Upper lobe of left lung (tissue), 6 donors: ENCODE measurements at places on chromosomes 1 and 21.

DNA sequence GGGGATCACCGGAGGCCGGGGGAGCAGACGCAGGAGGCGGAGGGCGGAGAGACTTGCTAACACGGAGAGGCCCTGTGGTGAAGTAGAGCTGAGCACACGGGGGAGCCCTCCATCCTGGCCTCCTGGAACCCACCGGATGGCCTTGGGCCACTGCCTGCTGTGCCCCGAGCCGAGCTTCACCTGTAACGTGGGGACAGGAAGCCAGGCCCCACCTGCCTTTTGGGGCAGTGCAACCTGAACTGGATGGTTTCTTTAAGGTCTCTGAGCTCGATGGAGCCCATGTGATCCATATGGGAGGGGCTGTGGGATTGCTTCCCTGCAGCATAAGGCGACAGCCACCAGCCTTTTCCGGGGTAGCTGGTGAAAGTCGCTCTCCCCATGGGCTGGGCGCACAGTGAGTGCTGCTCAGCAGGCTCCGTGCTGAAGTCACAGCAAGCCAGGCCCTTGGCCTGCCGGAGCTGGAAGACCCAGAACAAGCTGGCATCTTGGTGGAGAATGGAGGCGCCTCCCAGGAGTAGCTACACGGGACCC, 35.8 kb downstream of the TFF3 start:
- no peak for DNase-seq

DNA sequence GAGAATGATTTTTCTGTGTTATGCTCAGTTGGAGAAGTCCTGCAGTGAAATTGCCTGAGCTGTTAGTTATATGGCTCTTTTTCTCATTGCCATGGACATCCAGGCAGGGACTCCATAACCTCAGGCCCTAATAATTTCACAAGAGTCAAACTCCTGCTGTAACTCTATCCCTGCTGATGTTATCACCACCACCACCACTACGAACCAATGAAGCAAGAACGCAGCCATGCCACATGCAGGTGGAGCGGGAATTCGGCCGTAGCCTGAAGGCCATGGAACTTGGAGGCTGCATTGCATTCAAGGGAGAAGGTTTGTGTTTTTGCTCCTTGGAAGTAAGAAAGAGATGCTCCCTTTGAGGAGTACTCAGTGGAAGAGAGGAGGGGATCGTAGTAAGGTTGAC, 16.8 kb upstream of the DLGAP3 start:
- DNase-seq: no peak

DNA sequence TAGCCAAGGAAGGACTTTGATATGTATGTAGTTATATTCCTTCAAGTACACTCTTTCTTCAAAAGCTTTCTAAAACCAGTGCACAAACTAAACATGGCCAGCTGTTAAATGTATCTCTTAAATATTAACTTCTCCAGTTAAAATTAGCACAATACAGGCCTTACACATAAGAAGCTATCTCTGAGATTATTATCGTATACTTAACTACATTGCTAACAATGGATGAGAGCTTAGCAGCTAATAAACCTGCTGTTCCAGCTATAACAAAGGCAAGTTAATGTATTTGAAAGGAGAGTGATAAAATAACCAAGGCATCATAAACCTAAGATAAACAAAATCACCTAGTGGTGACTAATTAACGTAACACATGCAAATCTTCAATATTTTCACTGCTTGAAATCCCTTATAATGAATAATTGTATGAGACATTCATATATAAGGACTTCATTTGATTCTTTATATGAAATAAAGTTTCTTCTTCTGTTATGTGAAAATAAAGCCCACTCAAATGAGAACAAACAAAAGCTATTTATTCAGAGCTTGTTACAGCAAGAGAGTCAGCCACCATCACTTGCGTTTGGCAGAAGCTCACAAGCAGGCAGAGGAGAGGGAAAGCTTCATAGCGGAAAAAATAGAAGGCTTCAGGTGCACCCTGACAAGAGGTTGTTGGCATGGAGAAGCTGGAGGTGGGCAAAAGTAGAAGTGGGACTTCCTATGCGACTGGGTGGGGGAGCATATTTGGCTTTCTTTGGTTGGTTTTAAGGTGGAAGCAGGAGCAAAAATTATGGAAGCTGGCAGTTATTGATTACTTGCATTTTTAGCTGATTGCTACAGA, 274.1 kb upstream of the CHRM3 start:
- no peak for DNase-seq

GRCh38 chr1:217910203-217910602, 279.1 kb downstream of the SPATA17 start:
- DNase-seq: no peak

- no peak for DNase-seq
Observed at GRCh38 chr1:174995121-174995520, 4.6 kb upstream of the CACYBP start.

DNA sequence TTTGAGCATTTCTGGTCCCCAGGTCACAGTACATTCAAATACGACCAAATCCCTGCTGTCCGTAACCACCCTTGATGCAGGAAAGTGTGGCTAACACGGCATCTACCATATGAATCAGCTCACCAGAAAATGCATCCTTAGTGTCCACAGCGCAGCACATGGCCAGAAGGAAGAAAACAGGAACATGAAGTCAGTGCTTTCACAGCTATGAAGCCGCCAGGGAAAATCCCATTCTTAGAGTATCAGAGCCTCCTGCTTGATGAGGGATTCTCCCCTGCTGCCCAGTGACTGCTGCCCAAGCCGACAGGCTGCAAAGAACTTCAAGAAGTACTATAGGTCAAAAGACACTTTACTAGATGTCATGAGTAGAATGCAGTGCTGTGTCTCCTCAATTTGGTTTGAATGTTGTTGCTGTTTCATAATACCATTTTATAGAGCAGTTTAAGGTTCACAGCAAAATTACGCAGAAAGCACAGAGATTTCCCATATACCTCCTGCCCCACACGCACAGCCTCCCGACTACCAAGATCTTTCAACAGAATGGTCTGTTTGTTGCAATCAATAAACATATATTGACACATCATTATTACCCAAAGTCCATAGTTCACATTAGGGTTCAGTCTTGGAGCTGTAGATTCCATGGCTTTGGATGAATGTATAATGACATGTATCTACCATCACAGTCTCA, 14.5 kb downstream of the TIAM1 start:
- DNase-seq: no peak

- no peak for DNase-seq
Observed at GRCh38 chr1:9823693-9823942, 147 bp downstream of the CLSTN1 start.

DNA sequence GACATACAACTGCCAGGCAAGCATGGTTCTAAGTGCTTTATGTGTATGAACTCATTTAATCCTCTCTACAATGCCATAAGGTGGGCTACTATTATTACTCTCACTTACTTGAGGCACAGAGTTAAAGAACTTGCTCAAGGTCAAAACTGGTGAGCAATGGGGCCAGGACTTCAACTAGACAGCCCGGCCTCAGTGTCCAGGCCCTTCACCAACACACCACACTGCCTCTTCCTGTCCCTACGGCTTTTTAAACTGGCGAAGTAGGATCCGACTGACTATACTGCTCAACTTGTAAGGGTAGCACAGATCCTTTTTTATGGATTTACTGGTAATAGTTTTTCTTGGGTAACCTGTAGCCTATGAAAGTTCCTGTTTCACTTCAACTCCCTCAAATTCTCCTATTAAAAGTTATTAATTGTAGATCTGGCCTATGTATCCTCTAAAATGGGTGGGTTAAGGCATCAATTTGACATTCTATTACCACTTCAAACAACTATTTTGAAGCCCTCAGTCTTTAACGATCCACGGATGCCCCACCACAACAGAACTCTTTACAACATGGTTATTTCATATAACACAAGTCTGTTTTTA, 4.3 kb downstream of the ERRFI1 start:
- DNase-seq: no peak

DNA sequence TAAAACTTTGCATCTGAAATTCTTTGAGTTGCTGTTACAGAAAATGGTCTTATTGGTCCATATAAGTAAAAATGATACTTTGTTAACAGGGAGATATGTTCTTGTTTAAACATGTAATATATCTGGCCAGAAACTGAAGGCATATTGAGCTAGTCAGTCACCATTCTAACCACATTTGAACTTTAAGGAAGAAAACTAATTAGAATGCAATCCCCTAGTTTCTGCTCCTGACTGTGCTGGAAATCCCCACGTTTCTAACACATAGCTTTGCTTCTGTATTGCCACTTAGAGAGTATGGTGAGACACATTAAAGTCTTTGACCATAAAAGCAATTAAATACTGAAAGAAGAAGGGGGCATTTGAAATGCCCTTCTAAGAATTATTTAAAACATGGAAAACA, 32.1 kb upstream of the HIVEP3 start:
- no peak for DNase-seq

DNA sequence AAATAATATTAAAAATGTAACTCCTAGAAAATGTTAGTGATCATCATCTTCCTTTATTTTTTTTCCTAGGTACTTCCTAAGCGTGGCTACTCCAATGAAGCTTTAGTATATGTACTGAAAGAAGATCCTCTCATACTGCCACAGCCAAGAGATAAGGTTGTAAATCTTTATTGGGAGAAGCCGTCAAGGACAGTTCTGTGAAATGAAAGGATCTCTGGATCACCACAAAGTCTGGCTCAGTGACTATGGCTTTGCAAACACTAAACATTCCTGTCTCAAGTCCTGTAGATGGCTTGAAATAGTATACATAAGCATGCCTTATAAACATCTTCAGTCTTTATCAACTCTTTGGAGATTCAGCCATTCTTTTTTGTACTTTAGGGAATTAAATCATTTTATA, 61.2 kb upstream of the DPH5 start:
- no peak for DNase-seq

- peak; percentile 56 for DNase-seq
Observed at GRCh38 chr21:45383111-45383614, 21.8 kb upstream of the COL18A1 start.

GRCh38 chr1:43233631-43234030, 36.2 kb upstream of the TMEM125 start:
- no peak for DNase-seq

GRCh38 chr1:107972391-107973180, 7.6 kb upstream of the VAV3 start:
- DNase-seq: no peak

DNA sequence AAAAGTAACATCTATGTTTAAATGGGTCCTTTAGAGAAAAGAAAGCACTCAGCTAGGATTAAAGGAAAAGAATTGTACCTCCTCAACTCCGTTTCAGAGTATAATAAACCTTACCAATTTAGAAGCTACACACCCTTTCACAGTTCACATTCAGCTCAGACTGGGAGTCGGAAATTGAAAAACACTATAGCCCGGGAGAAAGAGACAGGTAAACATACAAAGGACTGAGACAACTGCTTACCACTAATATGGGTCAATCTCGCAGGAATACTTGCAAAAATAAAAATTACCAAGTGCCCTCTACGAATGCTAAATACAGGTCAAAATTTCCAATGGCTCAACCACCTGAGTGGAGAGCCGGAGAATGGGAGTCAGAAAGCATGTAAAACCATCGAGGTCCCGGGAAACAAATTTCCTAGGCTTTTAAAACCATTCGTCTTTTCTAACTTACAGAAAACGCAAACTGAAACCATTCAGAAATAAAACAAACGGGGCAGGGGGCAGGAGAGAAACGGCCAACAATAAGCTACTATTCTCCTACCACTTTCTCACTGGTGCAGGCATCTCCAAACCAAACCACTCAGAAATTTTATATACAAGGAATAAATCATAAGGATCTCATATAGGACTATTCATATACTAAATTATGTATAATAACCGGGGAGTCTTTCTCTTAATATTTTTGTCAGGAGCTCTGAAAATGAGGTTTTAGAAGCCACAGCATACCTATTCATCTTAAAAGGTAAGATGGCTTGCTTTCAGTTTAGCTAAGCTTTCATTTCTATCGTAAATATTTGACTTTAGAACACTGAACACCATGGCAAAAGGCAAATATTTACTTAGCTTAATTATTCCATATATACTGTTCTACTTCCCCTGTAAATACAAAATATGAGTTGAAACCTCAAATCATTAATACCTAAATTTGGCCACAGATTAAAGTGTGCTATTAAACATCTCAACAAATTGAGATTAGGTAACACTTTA, 136.5 kb downstream of the RERE start:
- no peak for DNase-seq

DNA sequence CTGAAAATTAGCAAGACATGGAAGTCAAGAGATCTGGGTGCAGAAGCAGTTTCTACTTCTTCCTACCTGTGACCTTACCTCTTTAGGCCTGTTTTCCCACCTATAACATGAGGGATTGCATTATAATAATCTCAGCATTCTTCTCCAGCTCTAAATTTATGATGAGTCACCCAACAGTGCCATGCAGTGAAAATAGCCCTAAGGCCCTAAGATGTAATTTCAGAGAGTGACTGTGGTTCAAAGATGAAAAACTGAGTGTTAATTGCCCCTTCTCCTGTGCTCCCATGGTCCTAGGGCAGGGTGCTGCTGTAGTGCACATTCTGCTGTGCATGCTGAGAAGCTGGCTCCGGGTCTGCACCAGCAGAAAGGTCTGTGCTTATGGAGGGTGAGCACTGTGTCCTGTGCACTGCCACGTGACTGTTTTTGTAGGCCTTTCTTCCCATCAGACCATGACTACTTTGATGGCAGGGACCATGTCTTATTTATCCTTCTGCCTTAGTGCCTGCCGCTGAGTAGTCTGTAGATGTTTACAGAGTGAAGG, 29.7 kb downstream of the JUN start:
- no peak for DNase-seq

DNA sequence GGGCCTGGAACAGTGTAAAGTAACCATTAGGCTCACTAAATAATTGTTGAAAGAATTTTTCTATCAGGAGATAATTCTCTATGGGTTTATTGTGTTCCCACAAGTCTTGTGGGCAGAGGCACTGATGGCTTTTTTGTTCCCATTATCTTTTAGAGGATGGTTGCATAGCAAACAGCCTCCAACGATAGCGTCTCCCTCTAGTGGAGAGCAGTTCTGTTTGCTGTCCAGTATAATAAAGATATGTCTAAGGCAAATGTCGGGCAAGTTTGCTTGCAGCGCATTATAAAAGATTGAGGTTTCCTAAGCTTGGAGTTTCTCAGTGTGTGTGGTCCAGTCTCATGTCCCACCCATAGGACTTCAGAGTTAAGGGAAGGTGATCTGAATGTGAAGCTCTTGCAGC, 1.3 kb upstream of the SLC6A17 start:
- no peak for DNase-seq

GRCh38 chr21:45506836-45507522, 35.3 kb downstream of the SLC19A1 start:
- peak; percentile 74 for DNase-seq

- DNase-seq: no peak
Observed at GRCh38 chr1:1148569-1148968, 25.1 kb upstream of the TTLL10 start.

- no peak for DNase-seq
Observed at GRCh38 chr21:31130821-31131220, 92.5 kb upstream of the KRTAP19-8 start.

DNA sequence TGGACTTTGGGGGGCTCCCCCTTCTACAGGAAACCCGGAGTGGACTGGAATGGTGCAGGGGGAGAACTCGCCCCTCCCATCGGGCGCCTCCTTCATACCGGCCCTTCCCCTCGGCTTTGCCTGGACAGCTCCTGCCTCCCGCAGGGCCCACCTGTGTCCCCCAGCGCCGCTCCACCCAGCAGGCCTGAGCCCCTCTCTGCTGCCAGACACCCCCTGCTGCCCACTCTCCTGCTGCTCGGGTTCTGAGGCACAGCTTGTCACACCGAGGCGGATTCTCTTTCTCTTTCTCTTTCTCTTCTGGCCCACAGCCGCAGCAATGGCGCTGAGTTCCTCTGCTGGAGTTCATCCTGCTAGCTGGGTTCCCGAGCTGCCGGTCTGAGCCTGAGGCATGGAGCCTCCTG, at the start of gene TNFRSF14:
TSS of gene TNFRSF14 (plus strand) at position 95 of the 401 bp plus-strand sequence. CDS start at position 389, 294 bp downstream.
- DNase-seq: peak; percentile 84

- DNase-seq: no peak
Observed at GRCh38 chr1:13494025-13494424, 19.8 kb downstream of the LRRC38 start.

- DNase-seq: peak; percentile 66
Observed at GRCh38 chr1:223500560-223501425, 107.6 kb downstream of the CCDC185 start.
